ENCODE measurements at places on chromosomes 2 and 18. TPM values are rescaled to one million over a fixed set of nuclear protein-coding genes. Genes with fewer than 3 reads are reported as not detected.

- DNase-seq, result peak; percentile 23
Observed at GRCh38 chr2:134718817-134719814, at the start of gene TMEM163. TSS of gene TMEM163 (minus strand) at chr2:134719000.

- DNase-seq, result no peak
Observed at GRCh38 chr2:182048088-182048487, 62.4 kb downstream of the PPP1R1C start.

DNA sequence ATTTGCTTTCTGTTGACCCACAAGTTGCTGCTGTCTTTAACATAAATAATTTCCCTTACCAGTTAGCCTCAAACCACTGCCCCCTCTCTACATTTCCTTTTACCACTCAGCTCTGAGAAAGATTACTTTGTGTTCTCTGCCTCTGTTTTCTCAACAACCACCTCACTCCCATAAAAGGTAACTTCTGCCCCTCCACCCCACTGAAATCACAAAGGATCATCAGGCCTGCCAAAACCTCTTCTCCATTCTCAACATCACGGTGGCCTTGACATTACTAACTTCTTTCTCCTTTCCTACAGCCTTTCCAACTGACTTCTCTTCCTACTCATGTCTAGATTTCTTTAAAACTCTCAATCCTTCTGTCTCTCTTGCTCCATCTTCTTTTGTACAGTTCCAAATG is 10.1 kb downstream of the ACADL start:
- no peak for DNase-seq

DNA sequence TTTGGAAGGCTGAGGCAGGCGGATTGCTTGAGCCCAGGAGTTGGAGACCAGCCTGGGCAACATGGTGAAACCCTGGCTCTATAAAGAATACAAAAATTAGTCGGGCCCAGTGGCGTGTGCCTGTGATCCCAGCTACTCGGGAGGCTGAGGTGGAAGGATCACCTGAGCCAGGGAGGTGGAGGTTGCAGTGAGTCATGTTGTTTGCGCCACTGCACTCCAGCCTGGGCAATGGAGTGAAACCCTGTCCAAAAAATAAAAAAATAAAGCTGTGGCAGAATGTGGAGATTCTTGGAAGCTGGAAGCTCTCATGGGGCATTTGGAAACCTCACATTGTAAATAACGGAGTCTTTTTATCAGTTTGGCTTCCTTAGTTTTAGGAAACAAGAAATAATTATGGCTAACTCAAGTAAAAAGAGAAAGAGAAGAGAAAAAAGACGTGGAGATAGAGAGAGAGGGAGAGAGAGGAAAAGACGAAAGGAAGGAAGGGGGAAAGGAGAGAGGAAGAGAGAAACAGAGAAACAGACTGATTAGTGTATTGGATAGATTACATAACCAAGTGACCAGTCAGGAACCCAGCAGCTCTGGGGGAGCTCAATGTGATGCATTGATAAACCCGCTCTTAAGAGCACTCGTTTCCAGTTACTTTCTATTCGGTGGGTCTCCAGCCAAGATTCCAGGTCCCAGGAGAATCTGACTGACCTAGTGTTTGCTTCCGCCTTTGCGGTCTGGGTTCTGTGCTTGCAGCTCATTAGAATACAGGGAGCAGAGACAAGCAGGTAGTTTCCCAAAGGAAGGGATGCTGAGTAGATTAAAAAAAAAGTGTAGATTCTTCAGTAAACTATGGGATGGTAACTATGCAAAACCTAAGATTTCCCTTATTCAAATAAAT is 1.1 kb upstream of the SPAST start:
- no peak for DNase-seq

GRCh38 chr2:6741229-6741628 is 124.5 kb downstream of the CMPK2 start:
- DNase-seq, result no peak

DNA sequence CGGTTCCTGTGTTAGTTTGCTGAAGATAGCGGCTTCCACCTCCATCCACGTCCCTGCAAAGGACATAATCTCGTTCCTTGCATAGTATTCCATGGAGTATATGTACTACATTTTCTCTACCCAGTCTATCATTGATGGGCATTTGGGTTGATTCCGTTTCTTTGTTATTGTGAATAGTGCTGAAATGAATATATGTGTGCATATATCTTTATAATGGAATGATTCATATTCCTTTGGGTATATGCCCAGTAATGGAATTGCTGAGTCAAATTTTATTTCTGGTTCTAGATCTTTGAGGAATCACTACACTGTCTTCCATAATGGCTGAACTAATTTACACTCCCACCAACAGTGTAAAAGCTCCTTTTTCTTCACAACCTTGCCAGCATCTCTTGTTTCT is 255.4 kb upstream of the CDH2 start:
- no peak for DNase-seq

Gene CABYR
- 1.7 TPM for total RNA-seq

- no peak for DNase-seq
Observed at GRCh38 chr18:45106331-45106774, 425.7 kb downstream of the SETBP1 start.

DNA sequence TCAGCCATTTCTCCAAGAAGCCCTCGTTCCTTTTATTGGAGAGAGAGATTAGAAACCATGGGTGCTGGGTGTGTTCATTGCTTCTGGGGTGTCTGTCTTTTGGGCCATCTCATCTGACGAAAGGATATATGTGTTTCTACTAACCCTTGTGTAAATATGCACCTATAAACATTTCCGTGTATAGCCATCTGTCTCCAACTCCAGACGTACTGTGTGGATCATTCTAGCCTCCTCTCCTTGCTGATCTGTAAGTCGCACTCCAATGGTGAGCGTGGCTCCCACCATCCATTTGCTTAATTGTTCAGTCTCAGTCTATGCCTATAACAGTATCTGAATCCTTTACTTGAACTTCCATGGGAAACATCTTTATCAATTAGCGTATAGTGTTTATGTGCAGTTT is 1.8 kb downstream of the RBFA start:
- DNase-seq, result no peak

GRCh38 chr2:24261441-24261840 is 86.6 kb downstream of the FAM228A start:
- no peak for DNase-seq

DNA sequence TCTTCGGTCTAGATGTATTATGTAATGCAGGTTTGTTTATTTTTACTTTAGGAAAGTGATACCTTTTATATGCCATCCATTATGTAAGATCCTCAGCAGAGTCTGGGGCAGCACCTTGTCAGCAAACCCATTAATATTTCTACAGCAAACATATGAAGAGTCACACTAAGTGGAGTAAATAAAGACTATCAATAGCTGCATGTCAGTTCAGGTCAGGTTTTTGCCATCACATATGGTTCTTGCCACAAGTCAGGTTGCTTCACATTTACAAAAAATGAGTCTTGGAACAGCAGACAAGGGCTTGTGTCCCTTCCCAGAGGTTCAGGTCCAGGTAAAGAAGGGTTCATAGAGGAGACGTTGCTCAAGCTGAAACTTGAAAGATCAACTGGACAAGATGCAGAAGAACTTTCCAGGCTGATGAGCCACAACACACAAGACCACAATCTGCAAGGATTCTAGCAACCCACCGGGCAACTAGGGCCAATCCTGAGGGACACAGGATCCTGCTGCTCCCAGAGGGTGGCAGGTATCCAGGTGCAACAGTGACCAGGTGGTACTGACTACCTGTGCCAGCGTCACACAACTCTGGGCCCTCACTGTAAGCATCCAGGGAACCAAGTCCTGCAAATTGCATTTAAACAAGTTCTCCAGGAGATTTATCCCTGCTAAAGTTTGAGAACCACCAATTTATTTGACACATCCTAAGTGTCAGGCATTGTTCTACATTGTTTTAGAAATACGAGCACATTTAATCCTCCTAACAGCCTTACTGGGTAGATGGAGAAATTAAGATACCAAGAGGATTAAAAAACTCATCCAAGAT is 215.8 kb downstream of the ALPK2 start:
- no peak for DNase-seq

Gene GLB1L
- 2.6 TPM for total RNA-seq

GRCh38 chr2:48423376-48423775 is 106.6 kb upstream of the STON1 start:
- DNase-seq, result no peak

DNA sequence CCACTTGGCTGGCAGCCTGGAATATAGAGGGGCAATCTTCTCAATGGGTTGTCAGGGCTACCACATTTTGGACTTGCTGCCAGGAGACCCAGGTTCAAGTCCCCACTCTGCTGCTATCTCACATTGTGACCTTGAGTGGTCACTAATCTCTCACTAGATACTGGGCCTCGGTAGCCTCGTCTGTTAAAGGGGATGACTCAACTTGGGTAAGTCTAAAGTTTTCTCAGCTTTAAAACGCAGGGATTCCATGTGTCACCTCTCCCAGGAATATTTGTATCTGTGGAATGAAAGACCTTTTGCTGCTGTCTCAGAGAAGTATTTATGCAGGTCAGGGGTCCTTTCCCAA is 86.3 kb downstream of the SEMA4F start:
- no peak for DNase-seq

Gene STPG4
- total RNA-seq, result not detected

Gene UPP2
- not detected for total RNA-seq

Gene ALLC
- not detected for total RNA-seq

Gene MAP3K19
- not detected for total RNA-seq

- DNase-seq, result no peak
Observed at GRCh38 chr2:42106257-42106816, 58.5 kb downstream of the PKDCC start.

DNA sequence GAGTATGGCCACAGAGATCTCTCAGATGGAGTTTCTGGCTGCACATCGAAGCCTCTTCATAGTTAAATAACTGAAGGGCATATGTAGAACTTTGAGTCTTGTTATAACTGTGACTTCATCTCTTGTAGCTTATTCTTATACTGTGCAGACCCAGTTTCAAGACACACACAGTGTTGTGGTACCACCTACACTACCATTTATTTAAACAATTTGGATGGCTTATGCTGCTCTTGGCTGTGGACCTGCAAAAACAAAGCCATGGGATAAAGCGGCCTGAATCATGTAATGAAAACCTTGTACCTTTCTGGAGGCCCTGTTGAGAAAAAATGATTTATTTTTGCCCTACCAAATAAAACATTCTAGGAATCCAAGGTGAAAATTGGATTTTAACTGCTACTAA is 262.8 kb upstream of the RASGRP3 start:
- no peak for DNase-seq

All from CD8-positive, alpha-beta memory T cell (primary cell).